Upper lobe of right lung (tissue), 1 donor: ENCODE measurements at places on chromosomes 1 and 21.

GRCh38 chr1:17575797-17576518, 36.5 kb downstream of the ARHGEF10L start:
- DNase-seq, result no peak

GRCh38 chr1:214184992-214185391, 96.0 kb upstream of the SMYD2 start:
- no peak for DNase-seq

- DNase-seq, result peak; percentile 28
These were observed 17.6 kb downstream of the CLCN6 start for GRCh38 chr1:11823366-11824137.

DNA sequence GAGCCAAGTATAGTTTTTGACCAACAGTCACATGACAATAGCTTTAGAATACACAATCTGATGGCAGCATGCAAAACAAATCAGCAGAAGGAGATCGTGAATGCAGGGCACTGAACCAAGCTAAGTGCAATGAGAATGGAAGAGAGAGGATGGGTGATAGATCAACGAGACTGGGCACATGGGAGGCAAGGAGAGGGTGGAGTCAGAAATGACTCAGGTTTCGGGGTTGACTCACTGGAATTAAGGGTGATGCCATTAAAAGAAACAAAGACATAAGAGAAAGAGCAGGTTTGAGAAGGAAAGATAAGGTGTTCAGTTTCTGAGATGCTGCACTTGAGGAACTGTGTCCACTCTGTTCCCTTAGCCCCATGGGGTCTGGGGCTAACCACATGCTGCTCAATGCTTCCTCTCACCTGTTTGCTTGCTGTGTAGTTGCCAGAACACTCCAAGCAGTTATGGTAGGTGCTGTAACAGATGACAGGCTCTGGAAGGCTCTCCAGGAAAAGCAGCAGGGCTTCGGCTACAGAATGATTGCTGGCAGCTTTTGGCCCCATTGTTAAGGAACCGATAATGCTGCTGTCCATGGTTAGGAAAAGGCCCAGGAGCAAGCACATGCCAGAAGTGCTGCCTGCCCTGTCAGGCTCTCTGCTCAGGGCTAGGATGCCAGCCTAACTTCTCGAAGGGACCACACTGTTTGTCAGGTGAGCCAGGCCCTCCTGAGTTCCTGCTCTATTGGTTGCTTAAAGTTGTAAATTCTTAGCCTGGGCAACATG, 6.1 kb upstream of the MTF1 start:
- no peak for DNase-seq

GRCh38 chr1:27600498-27601175, 3.3 kb downstream of the AHDC1 start:
- no peak for DNase-seq

DNA sequence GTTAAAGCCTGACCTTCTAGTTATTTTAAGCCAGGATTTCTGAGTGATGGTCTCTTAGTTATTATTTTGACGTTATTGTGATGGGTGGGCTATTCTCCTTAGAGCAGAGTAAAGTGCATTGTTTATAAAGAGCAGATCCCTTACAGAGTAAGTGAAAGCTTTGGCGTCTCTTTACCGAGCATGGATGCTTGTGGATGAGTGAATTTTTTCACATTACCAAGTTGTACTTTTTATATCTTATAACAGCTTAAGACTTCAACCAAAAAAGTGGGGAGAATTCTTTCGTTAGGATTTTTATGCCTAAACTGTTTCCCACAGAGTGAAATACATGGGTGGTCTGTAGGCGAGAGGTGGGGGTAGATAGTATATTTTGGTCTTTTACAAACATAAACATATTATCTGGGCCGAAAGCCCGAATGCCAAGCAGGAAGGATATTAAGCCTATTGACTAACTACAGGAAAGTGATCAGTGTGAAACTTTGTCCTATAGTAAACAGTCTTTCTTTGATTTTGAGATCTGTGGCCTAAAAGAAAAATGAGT, 279.1 kb upstream of the C1orf105 start:
- DNase-seq, result no peak

GRCh38 chr1:29444782-29445729, 208.7 kb downstream of the PTPRU start:
- no peak for DNase-seq

DNA sequence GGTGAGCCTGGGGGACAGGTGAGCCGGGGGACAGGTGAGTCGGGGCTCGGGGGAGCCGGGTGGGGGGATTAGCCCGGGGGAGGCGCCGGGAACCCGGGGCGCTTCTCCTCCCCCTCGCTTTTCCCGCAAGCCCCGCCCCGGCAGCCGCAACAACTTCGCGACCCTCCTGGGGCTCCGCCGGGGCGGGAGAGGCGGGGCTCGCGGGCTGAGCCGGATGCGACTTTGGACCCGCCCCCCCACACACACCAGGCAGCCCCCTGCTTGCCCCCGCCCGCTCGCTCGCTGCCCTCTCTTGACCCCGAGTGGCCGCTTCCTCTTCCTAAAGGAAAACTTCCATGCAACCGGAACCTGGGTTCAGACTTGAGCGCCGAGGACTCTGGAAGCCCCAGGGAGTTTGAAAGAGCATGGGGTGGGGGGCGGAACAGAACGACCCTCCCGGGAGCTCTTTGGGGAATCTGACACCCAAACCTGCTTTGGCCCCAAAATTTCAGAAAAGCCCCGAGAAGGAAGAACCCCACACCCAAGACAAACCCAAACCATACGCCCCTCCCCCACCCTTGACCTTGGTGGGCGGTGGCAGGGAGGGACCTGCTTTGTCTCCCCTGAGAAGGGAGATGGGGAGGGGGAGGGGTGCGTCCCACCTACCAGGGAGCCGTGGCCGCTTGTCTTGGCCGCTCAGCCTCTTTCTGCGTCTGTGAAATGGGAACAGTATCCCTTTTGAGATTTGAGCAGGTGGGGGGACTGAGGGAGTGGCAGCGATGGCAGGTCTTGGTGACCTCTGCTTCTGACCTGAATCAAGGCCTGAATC, 550 bp downstream of the ARHGEF16 start:
- DNase-seq, result peak; percentile 86

- no peak for DNase-seq
These were observed 2.5 kb downstream of the HPCAL4 start for GRCh38 chr1:39688706-39689105.

DNA sequence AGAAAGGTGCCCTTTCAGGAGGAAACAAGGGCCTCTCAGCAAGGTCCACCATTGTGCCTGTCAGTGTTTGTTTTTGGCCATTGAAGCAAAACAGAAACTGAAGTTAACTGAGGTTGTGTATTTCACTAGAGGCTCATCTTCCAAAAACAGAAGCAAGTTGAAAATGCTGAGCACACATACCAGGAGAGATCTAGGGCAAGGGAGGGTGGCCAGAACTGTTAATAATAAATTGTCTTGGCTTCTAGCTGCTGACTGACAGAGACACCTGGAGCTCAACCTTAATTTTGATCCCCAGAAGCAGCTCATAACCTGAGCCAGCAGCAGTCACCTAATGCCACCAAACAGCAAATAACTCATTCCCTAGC, 5.2 kb downstream of the AGMAT start:
- DNase-seq, result no peak
